ENCODE measurements at places on chromosomes 11 and 22.

DNA sequence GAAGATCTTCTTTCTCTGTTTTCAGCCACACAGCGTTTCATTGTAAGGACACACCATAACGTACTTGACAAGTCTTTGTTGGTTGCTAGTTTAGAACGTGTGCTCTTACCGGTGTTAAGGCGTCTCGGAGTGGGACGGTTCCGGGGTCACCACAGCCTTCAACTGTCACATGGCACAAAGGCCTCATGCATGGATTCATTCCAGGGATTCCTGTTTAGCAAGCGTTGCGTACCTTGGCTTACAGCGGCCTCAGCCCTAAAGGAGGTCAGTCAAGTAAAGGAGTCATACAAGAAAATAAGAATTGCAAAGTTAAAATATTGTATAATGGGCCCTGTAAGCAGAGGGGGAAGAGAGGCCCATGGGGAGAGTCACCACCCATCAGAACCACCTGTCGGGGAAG lies 2.2 kb upstream of the SCGB1A1 start:
- no peak for DNase-seq

- DNase-seq, result no peak
These were observed 101.8 kb downstream of the TRIM44 start for GRCh38 chr11:35764417-35764816.

DNA sequence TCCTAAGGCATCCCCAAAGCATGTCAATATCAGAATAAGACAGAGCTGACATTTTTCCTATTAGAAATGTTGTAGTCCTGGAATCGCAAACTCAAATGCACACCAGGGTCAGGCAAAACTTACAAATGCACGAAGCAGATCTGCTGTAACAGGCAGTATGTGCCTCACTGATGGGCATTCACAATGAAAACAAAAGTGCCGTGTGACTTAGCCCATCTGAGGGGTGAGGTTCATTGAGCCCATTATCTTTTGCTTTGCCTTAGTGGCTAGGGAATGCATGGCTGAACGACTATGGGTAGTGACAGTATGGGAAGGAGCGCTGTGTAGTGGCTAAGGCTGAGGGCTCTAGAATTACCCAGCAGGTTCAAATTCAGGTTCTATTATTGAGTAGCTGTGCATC lies 43.1 kb upstream of the RASSF10 start:
- no peak for DNase-seq

DNA sequence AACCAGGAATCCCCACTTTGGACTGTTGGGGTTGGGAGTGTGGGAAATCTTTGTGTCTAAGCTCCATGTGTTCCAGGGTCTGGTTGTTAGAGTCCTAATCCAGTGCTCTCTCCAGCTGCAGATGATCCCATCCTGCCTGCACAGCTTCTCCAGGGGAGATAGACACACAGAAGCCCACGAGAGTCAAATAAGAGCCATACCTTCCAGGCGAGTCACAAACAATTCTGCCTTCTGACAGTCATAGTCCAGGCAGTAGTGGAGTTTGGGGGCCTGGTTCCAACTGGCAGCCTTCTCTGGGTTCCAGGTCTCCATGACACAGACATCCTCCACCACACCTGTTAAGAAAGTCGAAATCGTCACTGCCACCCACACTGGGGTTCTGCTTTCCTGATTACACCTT lies 32.1 kb downstream of the SYT13 start:
- DNase-seq, result no peak

DNA sequence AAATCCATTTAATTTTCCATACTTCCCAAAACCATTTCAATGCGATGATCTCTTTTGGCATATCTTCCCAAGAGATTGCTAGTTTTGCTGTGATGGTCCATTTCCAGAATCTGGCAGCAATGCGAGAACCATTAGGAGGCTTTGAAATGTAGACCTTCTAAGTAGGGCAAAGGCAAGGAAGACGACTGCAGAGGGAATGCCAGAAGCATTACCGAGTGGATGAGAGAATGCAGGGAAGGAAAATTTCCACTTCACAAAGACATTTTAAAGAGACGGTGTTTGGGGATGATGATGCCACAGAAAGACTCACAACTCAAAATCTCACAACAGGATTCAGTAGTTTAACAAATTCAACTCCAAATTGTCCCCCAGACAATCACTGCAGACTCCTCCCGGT lies 471 bp upstream of the CEP126 start:
- DNase-seq, result no peak

DNA sequence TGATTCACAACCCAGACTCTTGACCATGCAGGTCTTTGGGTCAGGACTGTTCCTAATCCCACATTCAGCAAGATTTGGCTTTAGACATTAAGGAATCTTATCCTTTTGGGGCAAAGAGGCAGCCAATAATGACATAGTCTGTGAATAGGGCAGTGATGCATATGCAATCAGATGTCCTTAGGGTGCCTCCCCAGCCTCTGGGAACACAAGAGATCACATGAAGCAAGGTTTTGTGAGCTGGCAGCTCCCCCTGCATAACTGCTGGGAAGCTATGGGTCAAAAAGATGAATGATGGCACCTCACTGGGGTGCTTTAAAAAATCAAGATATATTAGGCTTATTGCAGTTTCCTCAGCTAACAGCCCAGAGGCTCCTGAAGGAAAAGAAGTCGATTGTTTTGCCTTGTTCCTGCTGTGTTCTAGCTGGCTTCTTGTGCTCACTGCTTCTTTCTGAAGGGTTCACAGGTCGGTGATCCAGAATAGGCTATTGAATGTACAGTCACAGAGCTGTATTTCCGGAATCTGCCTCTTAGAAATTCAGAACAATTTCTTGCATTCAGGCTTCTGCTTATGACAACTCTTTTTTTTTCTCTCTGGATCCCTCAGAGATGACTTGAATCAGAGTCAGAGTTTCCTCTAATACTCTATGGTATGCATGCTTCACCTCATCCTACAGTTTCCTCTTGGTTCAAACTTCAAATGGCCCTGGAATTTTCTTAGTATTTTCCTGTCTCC lies 31.7 kb downstream of the INSC start:
- DNase-seq, result no peak

GRCh38 chr11:103536335-103536722 lies 427.1 kb downstream of the DYNC2H1 start:
- no peak for DNase-seq

DNA sequence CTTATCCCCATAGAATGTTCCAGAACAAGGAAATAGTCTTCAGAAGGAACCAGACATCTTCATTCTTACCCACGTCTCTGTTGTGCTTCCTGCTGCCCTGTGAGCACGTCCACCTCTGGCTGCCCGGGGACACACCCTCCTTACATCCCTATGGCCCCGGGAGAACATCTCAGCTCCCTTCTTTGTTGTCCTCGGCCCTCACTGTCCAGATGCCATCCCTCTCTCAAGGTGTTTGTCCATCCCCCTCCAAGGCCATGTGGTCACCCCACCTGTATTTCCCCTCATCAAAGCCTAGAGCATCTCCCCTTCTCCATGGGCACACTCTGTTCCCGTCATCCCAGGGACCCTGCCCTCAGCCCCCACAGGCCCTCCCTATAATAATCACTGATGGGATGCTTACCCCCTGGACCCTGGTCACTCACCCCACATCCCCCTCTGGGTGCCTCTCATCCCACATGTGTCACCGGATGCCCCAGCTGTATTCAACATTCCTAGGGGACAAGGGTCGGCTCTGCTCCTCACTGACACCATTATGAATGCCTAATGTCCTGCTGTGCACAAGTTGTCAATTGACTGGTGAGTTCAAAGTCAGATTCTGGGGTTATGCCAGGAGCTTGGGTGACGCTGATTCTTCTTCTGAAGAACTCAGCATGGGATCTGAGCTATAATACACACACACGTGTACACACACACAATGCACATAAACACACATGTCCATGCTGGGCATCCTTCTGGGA lies 28.8 kb downstream of the IGLL5 start:
- no peak for DNase-seq

DNA sequence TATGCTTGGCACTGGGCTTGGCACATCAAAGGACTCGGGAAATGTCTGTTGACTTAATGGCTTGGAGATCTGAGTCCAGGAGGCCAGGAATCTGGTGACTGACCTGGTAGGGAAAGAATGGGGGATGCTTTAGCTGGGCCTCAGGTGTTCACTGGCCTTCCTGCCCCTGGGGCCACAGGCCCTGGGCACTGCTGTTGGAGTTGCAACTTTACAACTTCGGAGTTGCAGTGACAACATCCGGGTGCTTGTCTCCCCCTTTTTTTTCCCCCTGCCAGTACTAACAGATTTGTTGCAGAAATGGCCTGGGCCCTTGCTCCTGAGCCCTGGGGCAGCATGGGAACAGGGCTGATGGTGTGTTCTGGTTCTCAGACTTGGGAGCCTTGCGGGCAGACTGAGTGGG lies 23.8 kb downstream of the OSBP2 start:
- no peak for DNase-seq

DNA sequence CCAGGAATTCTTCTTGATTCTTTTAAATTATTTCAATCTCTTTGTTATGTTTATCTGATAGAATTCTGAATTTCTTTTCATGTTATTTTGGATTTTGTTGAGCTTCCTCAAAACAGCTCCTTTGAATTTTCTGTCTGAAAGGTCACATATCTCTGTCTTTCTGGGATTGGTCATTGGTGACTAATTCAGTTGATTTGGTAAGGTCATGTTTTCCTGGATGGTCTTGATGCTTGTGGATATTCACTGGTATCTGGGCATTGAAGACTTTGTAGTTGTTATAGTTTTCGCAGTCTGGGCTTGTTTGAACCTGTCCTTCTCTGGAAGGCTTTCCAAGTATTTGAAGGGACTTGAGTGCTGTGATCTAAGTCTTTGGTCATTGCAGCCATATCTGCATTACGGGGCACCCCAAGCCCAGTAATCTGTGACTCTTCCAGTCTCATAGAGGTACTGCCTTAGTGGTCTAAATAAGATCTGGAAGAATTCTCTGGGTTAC lies 18.9 kb upstream of the INSC start:
- DNase-seq, result no peak

GRCh38 chr11:110366291-110366690 lies 63.5 kb upstream of the FDX1 start:
- no peak for DNase-seq

- peak; percentile 39 for DNase-seq
These were observed 79.1 kb upstream of the AKIP1 start for GRCh38 chr11:8831861-8832260.

DNA sequence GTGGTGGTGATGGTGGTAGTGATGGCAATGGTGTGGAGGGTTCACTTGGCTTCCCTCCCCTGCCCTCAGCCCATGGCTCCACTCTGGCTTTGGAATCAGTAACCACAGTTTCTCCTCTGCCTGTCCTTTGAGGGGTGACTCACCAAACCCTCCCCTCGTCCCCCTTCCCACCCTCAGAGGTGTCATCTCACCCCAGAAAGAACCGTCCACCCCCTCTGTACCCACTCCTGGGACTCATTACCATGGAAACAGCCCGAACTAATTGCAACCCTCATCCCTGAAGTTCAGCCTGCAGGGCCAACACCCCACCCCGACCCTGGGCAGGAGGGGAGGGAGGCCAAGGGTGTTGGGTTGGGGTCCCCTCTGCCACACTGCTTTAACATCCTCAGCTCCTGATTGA lies 26.6 kb downstream of the PHLDB1 start:
- no peak for DNase-seq

DNA sequence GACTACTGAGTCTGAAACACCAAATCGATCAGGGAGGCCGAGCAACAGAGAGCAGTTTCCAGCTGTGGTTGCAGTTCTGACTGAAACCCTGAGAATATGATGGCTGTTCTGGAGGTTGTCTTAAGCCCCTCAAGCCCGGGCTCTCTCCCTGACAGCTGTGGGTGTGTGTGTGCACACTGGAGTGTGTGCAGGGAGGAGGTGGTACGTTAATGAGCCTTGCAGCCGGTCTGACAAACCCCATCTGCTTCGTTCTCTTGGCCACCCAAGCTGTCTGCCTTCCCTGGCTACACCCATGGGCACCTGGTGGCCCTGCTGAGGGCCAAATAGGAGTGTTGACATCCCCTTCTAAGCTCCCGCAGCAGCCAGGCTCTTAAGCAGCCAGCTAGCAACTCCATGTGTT lies 189.8 kb downstream of the KIRREL3 start:
- DNase-seq, result no peak

DNA sequence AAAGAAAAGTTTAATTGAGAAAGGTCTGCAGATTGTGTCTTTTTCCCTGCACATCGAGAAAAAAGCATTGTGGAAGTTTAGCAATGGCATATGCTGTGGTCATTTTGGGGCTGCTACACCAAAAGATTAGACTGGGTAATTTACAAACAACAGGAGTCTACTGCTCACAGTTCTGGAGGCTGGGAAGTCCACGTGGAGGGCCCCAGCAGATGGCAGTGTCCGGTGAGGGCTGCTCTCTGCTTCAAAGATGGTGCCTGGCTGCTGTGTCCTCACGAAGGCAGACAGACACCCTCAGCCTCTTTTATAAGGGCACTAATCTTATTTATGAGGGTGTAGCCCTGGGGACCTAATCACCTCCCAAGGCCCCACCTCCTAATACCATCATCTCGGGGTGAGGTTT lies 21.1 kb downstream of the PHF21B start:
- no peak for DNase-seq

DNA sequence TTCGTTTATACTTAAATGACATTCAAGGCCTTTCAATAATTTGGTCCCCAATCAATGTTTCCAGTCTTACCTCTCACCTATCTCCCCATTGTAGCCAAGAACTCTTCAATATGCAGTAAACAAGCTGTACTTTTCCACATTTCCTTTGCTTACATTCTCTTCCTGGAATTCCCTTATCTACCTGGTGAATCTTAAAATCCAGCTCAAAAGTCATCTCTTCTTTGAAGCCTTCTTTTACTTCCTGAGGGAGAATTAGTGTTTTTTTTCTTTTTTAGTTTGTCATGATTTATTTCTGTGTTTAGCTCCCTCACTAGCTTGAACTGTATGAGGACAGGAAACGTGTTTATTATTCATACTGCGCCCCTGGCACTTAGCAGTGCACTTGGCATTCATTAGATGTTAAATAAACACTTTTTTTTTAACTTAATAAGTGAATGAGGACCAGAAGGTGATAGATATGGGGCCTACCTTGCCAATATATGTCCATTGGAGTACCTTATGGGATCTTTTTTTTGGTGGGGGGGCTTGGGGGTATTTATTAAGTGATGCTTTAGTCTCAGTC lies 4.9 kb upstream of the PTS start:
- DNase-seq, result no peak

DNA sequence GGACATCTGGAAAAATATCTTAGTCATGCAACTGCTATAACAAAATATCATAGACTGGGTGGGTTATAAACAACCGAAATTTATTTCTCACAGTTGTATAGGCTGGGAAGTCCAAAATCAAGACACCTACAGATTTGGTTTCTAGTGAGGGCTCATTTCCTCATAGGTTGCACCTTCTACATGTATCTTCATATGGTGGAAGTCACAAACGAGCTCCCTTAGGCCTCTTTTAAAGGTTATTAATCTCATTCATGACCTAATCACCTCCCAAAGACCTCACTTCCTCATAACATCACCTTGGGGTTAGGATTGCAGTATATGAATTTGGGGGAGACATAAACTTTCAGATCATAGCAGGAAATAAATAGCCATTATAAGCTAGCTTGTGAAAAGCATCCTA lies 85.2 kb downstream of the INTS4 start:
- no peak for DNase-seq

DNA sequence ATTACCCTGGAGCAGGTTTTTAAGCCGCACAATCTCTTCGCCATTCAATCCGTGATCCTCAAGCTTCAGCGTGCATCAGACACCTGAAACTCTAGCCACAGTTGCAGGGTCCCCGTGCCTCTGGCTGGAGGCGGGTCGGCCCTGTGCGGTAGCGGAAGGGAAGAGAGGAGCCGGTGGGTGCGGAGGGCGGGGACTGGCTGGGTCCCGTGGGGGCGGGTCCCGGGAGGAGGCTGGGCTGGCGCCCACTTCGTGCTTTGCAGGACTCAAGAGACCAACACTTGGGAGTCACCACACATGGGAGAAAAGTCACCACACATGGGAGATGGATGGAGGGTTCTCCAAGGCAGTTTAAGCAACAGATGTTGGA lies 772 bp downstream of the C22orf15 start:
- no peak for DNase-seq

GRCh38 chr11:534396-535209 lies 773 bp downstream of the HRAS start:
- peak; percentile 66 for DNase-seq
